Fibroblast of the conjunctiva (primary cell): ENCODE measurements at places on chromosomes 1 and 21.

GRCh38 chr1:115642168-115643072 lies 650 bp downstream of the VANGL1 start:
- no peak for DNase-seq

GRCh38 chr1:9105336-9105867 lies 23.5 kb downstream of the GPR157 start:
- no peak for DNase-seq

GRCh38 chr1:159218649-159219636 lies 14.3 kb downstream of the ACKR1 start:
- no peak for DNase-seq

DNA sequence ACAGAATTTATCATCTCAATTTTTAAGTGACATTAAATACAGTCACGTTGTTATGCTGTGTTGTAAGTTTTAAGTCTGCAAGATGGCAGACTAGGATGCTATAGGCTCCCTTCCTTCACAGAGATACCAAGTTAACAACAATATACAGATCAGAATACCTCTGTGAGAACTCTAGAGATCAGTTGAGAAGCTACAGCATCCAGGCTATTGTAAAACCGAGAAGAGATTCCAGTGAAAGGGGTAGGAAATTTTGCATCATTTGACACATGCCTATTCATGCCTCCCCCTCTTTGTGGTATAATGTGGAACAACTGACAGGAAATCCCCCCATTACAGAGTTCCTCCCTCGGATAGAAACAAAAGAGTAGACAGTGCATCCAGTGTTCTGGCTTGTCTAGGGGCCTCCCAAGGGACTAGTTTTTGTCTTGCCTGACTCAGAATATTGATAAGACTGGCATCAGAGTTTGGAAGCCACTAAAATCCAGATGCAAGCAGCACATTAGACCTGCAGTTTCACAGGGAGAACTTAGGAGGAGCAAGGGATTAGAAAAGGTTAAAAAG lies 80.6 kb downstream of the LBR start:
- no peak for DNase-seq

- no peak for DNase-seq
Observed at GRCh38 chr1:27052527-27052926, 39.9 kb upstream of the TENT5B start.

DNA sequence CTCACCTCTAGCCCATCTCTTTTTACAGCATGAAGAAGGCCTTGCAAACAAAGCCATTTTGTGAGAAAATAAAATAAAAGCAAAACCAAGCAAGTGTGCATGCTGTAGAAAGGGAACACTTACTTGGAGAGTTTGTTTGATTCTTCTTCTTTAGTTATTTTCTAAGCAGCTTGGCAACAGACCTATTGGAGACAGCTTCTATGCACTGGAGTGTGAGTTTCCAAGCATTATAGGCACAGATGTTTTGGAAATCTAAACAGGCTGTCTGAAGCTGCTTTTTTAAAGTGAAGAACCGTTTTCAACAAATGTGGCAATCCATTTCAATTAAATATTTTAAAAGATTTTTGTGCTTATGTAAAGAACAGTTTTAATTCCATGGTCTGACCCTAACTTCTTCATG lies 76.6 kb downstream of the NGF start:
- DNase-seq = no peak

- DNase-seq = no peak
Observed at GRCh38 chr1:171477804-171478203, 7.5 kb upstream of the PRRC2C start.

DNA sequence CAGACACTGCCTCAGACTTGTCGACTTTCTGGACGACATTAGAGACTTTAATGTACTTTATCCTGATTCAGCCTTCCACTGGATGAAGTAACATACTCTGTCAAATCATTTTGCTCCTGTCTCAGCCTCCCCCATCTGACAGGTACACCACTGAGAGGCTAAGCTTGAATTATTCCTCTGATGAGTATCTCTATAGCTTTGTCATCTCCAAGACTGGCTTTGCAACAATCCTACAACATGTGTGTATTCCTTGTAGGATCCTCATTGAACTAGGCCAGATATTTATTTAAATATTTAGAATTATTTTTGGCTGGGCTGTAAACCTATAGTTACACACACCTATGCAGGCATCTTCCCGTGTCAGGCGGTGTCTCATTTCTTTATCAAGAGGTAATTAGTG lies 1.1 kb upstream of the TRIM58 start:
- no peak for DNase-seq

DNA sequence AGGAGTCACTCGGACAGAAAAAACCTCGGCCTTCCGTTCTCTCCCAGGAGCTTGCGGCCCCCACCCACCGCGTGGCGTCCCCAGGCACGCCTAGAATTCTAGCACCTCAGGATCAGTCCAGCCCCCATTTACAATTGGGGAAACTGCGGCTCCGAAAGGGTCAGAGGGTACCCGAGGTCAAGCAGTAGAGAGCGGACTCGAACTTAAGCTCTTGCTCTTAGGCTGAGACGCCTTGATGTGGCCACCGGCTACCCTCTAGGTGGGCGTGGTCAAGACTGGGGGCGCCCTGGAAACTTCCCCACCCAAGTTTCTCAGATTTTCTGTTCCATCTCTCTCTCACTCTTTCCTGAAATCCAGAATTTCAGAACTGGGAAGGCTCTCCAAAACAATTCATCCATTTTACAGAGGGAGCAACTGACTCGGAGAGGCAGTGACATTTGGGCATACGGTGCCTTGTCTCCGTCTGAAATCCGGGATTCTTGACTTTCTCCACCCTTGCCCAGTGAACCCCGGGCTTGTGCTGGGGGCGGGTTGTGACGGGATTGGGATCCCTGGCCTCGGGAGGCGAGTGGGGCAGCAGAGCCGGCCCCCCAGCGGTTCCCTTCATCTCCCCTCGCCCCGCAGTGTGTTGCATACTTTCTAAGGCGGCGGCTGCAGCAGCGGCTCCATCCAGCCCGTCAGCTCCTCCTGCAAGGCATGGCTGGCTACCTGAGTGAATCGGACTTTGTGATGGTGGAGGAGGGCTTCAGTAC lies 777 bp downstream of the AZIN2 start:
- DNase-seq = no peak

DNA sequence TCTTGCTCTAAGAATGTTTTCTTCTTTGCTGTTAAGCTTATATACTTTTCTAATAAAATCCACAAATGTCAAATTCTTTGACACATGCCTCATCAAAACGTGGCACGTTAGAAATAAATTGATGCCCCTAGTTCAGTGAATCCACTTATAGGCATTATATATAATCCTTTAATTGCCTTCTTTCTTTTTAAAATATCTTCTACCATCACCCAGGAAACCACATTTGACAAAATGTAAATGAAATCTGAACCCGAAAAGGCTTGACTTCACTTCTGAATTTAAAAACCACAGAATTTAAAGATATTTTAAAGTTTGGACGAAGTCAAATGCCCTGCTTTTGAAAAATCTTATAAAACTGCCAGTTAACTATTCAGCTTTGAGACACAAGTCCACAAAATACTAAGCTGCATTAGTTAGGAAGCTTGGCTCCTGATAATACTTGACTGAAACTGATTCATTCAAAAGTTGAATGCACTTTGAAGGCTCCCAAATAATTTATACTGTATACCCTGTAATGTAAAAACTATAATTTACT lies 22.4 kb upstream of the KIFAP3 start:
- DNase-seq = no peak

GRCh38 chr1:8976896-8977450 lies 31.3 kb downstream of the CA6 start:
- DNase-seq = no peak

DNA sequence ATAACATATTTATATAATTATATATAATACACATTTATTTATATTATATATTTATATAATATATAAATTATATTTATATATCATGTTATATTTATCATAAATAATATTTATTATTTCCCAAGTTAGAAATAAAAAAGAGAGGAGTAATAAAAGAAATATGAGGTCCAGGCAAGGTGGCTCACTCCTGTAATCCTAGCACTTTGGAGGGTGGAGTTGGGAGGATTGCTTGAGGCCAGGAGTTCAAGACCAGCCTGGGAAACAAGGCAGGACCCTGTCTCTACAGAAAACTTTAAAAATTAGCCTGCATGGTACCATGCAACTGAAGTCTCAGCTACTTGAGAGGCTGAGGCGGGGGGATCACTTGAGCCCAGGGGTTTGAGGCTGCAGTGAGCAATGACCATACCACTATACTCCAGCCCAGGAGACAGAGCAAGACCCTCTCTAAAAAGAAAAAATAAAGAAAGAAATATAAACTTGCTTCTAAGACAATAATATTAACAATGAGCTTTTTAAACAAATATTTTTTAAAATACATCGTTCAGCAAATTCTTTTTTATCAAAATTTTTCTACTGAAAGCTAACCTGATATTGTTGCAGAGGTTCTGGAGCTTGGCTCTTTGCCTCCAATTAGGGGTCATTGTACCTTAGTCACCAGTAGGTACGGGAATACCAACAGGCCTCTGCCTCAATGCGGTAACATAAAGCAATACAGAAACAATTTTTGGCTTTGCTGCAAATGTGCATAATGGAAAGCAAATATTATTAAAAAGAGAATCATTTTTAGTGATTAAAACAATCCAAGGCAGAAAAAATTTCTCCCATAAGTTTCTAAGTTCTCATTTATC lies 290.0 kb downstream of the SETD4 start:
- DNase-seq = no peak

GRCh38 chr1:119702384-119702783 lies 9.3 kb upstream of the PHGDH start:
- DNase-seq = no peak

GRCh38 chr21:45264146-45264911 lies 23.4 kb downstream of the POFUT2 start:
- DNase-seq = no peak

- no peak for DNase-seq
Observed at GRCh38 chr21:36873513-36873912, 93.0 kb downstream of the HLCS start.

DNA sequence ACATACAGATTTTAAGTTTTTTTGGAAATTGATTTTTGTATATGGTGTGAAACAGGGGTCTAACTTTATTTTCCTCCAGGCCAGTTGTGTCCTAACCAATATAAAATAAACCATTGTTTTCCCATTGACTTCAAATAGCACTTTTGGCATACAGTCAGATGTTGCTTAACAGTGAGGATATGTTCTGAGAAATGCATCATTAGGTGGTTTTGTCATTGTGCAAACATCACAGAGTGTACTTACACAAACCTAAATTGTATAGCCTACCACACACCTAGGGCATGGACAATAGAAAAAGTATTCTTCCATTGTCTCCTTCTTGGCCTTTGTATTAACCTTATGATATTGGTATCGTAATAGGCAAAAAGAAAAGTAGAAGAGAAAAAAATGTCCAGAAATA lies 37.4 kb upstream of the DISP1 start:
- DNase-seq = no peak

GRCh38 chr1:160540859-160541233 lies 17.8 kb upstream of the SLAMF6 start:
- no peak for DNase-seq

DNA sequence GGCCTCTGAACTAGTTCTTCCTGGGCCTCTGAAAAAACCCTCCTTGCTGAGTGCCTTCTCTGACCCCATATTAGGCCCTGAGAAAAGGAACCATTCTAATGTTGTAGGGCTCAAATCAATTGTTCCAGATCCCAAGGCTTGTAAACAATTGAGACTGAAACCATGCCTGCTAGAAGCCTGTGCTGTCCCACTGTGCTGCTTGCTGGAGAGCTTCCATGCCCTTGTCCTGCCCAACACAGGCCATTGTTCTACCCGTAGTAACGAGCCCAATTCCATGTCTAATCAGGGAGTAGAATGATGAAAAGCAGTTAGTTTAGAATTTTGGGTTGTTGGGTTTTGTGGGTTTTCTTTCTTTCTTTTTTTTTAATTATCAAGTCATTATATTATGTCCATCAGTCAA lies 47.4 kb downstream of the ZNF281 start:
- no peak for DNase-seq

GRCh38 chr1:186104459-186104858 lies 270.6 kb downstream of the TPR start:
- DNase-seq = no peak

DNA sequence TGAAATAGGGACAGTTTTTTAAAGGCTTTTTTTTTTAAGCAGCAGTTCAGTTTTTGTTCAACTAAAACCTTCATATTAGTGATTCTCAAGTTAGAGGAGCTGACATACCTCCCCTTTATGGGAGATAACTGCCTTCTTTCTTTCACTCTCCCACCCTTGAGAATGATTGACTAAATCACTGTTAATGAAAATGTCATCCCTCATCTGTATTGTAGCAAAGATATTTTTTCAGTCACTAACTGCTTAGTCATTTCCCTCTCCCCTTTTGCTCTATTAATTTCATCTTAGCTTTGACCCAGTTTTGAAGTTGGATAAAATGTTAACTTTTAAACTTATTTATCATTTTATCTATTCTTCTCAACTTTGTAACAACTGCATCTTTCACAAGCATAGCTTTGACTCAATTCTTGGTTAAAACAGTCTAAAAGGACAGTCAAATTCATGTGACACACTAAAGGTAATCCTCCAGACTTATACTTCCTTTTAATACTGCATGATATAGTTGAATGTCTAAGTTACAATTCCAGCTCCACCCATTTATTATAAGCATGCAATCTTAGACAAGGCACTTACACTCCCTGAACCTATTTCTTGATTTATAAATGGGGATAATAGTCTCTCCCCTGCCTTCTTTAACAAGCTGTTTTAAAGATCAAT lies 17.1 kb downstream of the CAPZA1 start:
- no peak for DNase-seq

DNA sequence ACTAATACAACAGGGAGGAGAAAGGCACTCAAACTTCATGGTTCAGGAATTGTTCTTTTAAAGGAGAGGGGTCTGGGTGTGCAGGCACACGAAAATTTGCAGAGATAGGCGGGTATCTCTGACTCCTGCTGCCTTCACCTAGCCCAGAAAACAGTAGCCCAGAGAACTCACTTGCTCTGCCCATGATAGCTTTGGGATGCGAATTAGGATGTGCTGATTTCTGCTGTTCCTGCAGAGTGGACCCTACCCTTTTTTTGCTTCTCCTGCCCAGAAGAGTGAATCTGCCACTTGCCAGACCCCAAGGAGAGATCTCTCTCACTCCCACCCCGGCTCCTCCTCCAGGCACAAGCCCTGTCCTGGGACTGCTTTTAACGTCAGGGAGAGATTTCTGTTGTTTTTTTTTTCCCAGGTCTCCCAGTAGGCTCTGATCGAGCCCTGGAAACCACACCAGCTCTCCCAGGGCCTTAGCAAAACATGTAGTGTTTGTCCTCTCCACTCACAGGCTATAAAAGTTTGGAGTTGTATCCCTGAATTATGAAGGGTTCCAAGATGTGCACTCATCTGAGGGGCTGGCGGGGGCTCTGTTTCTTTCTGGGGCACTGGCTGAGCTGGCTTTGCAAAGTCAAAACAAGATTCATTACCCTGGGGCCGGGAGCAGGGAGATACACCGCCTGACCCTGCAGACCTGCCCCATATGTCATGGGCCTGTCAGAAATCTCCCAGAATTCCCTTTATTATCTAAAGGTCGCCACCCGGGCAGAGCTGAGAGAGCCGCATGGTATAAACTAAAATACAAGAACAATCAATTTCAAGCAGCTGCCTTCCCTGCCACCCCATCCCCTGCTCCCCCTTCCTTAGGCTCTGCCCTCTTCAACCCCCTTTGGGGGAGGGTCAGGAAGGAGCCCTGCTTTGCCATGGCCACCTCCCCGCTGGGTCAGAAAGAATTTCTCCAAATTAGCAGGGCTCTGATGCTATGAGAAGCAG lies 17.9 kb downstream of the PLXNA2 start:
- DNase-seq = no peak
